ENCODE measurements at places on chromosomes 4 and X. TPM values are rescaled to one million over a fixed set of nuclear protein-coding genes. Genes with fewer than 3 reads are reported as not detected.

- peak; percentile 73 for DNase-seq
These were observed 802 bp downstream of the COX18 start for GRCh38 chr4:73068491-73069337.

- no peak for DNase-seq
These were observed 236.5 kb downstream of the PARM1 start for GRCh38 chr4:75169427-75169826.

DNA sequence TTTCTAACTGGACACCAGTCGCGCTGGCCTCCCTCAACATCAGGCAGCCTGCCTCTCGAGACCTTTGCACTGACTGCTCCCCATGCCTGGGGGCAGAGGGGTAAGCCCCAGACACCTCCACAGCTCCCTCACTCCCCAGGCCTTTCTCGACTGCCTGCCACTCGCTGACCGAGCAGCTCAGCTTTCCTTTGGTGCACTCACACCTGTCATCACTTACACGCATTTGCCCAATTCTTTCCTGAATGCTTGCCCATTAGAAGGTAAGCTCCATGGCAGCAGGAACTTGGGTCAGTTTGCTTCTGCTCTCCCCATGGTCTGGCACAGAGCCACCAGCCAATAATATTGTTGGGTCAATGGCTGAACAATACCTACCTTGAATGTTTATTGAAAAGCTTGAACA, 32.2 kb upstream of the PROM1 start:
- no peak for DNase-seq

- no peak for DNase-seq
These were observed 155.2 kb downstream of the SH2D1A start for GRCh38 chrX:124501586-124501985.

DNA sequence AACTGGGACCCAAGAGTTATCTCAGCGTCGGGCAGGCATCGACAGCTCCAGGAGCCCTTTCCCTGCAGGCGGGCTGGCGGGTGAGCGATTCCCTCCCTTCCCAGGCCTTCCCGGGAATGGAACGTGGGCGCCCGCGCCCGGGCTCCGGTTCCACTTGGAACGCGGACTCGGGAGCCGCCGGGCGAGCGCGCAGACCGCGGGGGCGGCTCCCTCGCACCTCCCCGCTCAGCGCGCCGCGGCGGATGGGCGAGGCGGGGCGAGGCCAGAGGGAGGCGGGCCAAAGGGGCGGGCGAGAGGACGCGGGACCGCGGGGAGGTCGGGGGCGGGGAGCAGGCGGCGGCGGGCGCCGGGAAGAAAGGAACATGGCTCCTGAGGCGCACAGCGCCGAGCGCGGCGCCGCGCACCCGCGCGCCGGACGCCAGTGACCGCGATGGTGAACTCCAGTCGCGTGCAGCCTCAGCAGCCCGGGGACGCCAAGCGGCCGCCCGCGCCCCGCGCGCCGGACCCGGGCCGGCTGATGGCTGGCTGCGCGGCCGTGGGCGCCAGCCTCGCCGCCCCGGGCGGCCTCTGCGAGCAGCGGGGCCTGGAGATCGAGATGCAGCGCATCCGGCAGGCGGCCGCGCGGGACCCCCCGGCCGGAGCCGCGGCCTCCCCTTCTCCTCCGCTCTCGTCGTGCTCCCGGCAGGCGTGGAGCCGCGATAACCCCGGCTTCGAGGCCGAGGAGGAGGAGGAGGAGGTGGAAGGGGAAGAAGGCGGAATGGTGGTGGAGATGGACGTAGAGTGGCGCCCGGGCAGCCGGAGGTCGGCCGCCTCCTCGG, at the start of gene PKD2:
TSS of gene PKD2 (plus strand) at position 332 of the 818 bp plus-strand sequence. CDS start at position 431, 99 bp downstream.
- peak; percentile 71 for DNase-seq

DNA sequence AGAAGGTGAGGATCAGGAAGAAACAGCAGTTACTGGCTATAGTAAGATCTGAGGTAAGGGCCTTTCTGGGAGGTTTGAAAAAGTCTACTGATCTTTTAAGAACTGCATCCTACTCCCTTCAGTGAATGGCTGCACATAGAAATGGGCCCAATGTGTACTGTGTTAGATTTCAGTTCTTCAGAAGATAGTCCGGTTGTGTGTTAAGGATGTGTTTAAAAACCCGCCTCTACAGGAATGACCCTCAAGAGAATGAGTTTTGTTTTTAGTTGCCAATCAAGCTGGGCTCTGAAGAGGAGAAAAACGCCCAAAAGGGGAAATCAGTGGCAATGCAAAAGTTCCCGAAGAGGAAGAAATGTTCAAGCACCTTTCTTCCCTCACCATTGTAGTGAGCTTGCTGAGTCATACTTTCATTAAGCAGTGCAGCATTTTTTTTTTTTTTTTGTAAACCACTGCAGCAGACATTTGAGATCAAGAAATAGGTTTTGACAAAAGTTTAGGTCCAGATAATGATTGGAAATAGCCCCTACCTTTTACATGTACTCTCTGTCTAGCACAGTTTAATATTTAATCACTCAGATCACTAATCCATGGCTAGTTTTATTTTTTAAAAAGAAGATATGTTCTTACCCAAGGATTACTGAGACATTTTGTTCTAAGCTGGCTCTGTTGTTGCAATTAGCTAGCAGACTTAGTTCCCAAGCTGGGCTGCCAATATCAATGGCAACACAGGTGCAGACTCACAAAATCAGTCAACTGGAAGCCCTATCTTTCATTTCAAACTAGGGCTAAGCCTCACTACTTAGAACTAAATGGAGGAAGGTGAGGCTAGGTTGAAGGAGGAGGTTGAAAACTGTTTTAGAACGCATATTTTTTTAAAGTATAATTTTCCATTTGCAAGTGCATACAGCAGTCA, 7.0 kb upstream of the TRPC5OS start:
- no peak for DNase-seq

- DNase-seq = no peak
These were observed 45.6 kb upstream of the GRPR start for GRCh38 chrX:16077811-16078210.

DNA sequence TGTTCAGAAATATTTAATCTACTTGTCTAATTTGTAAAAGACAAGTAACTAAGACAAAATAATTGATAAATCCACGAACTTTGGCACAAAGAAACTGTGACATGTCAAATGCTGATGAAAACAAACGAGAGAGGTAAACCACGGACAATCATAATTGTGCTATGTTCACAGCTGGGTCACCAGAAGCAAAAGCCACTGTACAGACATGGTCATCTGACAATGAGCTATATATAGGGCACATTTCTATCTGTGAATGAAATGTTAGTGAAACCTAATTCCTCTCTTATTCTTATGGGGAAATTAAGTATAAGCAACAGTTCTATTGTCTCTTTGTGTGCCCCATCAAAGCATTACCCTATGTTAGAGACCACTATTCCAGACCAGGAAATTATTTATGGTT, 444.0 kb upstream of the TRAM1L1 start:
- no peak for DNase-seq

DNA sequence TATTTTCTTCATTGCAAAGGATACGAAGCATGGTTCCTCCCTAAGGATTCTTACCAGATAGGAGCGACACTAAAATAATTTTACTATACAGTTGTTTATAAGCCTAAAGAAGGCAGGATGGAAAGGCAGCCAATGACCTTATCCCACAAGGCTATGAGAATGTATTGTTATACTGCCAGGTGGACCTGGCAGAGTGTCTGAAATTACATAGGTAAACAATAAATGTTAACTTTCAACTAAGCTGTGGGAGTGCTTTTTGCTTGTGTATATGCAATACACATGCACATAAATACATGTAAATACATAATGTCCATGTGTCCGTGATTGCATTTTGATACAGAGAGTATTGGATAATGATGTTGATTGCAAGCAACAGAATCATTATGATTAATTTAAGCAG, 850.6 kb downstream of the CENPC start:
- DNase-seq = no peak

GRCh38 chr4:140497405-140497746, 717 bp downstream of the MGAT4D start:
- no peak for DNase-seq

DNA sequence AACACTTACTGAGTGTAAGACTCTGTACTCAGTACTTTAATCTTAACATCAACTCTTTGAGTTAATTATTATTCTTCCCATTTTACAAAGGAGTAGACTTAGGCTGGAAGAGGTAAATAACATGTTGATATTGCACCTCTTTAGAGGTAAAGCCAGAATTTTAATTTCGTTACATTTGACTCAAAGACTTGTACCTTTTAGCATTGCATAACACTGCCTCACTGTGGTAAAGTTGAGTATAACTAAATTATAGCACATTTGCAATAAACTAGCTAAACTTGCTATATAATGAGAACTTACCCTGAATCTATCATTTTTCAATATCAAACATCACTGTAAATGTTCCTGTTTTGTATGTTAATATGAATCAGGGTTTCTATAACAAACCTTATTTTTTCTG, 218.5 kb downstream of the PRR32 start:
- no peak for DNase-seq

GRCh38 chrX:24298191-24298590, 15.7 kb downstream of the SUPT20HL2 start:
- DNase-seq = no peak

DNA sequence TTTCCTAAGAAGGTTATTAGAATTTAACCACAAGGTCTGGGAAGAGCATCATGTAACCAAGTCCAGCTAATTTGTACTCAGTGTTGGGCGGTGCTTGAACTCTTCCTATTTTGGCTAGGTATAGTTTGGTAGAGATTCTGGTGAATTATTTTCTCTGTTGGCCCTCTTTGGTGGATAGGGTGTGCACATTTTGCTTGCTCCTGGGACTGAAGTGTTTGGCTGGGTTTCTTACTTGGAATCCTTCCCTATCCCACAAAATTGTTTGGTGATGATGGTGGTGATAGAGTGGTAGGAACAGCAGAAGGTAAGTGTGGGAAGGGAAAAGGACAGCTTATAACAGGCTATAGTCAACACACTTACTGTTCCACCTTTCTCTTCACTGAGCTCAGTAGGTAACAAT, 194.8 kb upstream of the GPC4 start:
- no peak for DNase-seq

DNA sequence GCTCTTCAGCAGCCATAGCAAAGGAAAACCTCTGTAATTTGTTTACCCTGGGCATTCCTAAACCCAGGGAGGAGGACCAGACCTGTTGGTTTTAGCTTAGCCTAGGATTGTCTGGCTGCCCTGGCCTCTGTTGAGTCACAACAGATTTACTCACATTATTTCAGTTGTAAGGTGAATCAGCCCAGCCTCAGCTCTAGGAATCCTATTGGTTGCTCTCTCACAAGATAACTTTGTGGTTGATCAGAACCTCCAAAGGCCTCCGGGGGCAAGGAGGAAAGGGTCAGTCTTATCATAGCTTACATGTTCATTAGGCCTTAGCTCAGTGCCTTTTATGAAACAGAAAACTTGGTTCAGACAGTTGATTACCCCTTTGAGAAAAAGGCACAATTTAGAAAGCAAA, 41.0 kb downstream of the PDK3 start:
- DNase-seq = no peak

- DNase-seq = no peak
These were observed 509.1 kb downstream of the PPP4R3C start for GRCh38 chrX:26954029-26954428.

GRCh38 chr4:146333187-146333894, 119.0 kb downstream of the REELD1 start:
- DNase-seq = no peak

DNA sequence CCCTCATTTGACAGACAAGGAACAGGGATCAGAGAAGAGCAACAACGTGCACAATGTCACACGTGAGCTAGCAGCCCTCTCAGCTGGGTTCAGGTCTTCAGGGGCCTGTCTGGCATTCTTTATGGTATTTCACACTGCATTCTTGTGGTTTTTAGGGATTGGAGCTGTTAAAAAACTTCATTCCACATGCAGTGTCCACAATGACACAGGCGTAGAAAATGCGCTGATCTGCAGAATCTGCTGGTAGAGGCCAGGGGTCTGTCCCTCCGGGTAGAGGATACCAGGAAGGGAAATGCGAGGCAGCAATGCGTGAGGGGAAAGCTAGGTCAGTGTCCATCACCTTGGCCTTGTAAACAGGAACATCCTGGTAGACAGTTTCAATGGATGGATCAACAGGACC, 36.6 kb downstream of the MAP7D3 start:
- no peak for DNase-seq

DNA sequence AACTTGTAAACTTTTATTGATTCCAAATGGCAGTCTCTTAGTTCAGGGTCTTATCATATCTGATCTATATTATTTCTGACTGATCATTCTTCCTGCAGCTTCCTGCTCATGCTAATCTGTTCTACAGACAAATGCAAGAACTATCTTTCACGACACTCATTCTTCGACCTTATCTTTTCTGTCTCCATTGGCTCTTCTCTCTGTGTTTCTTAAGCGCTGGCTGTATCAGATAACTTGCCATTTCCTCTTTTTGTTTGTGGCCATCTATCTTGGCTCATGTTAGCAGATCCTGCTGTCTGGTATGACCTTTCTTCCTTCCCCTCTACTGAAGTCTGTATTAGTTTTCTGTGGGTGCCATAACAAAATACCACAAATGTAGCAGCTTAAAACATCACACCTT, 230.5 kb upstream of the PUDP start:
- DNase-seq = no peak

DNA sequence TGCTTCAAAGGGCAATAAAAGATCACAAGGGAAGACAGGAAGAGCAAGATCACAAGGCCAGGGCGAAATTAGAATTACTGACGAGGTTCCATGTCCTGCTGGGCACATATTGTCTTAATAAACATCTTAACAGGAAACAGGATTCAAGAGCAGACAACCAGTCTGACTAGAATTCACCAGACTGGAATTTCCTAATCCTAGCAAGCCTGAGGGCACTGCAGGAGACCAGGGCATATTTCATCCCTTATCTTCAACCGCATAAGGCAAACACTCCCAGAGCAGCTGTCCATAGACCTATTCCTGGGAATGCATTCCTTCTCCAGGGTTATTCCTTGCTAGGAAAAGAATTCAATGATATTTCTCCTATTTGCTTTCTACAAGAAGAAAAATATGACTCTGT, 12.4 kb upstream of the TDO2 start:
- no peak for DNase-seq

NEIL3 gene
- total RNA-seq = 0.33 TPM

BEND4 gene
- total RNA-seq = 0.86 TPM

TCEAL8 gene
- total RNA-seq = 11.3 TPM

TLR2 gene
- total RNA-seq = 2.9 TPM

CMC4 gene
- 5.0 TPM for total RNA-seq

DCAF8L2 gene
- total RNA-seq = not detected

SNCA gene
- not detected for total RNA-seq

RNF128 gene
- total RNA-seq = not detected

TMEM156 gene
- 8.4 TPM for total RNA-seq

All from CD8-positive, alpha-beta T cell (primary cell).